T-helper 17 cell (primary cell): ENCODE measurements at places on chromosomes 6 and 20. TPM values are rescaled to one million over a fixed set of nuclear protein-coding genes. Genes with fewer than 3 reads are reported as not detected.

Gene HLA-DOB
- 2.3 TPM for total RNA-seq

Gene L3MBTL3
- total RNA-seq, result 45.2 TPM

Gene FOXS1
- total RNA-seq, result not detected

Gene RAD21L1
- total RNA-seq, result not detected

Gene PPIL6
- total RNA-seq, result 1.6 TPM

Gene LAMA2
- 2.2 TPM for total RNA-seq

Gene BAG2
- total RNA-seq, result 3.1 TPM

Gene PBOV1
- not detected for total RNA-seq

Gene PRSS16
- total RNA-seq, result 2.0 TPM

Gene SLC17A3
- total RNA-seq, result 1.3 TPM

Gene SLC32A1
- total RNA-seq, result not detected

Gene MRS2
- 8.0 TPM for total RNA-seq

Gene SNPH
- total RNA-seq, result 9.4 TPM

Gene HLA-DRB5
- total RNA-seq, result 2.8 TPM

Gene CCN6
- not detected for total RNA-seq

Gene NKX2-2
- not detected for total RNA-seq
